ENCODE measurements at places on chromosomes 6 and 20. TPM values are rescaled to one million over a fixed set of nuclear protein-coding genes. Genes with fewer than 3 reads are reported as not detected.

The DDX43 gene
- total RNA-seq = 1.6 TPM

GRCh38 chr6:170062209-170062914, 228.5 kb downstream of the DLL1 start:
- DNase-seq = no peak

- no peak for DNase-seq
Measured at GRCh38 chr20:33828967-33829560, 17.9 kb downstream of the CHMP4B start.

GRCh38 chr20:53599910-53600632, 6.4 kb upstream of the ZNF217 start:
- DNase-seq = no peak

DNA sequence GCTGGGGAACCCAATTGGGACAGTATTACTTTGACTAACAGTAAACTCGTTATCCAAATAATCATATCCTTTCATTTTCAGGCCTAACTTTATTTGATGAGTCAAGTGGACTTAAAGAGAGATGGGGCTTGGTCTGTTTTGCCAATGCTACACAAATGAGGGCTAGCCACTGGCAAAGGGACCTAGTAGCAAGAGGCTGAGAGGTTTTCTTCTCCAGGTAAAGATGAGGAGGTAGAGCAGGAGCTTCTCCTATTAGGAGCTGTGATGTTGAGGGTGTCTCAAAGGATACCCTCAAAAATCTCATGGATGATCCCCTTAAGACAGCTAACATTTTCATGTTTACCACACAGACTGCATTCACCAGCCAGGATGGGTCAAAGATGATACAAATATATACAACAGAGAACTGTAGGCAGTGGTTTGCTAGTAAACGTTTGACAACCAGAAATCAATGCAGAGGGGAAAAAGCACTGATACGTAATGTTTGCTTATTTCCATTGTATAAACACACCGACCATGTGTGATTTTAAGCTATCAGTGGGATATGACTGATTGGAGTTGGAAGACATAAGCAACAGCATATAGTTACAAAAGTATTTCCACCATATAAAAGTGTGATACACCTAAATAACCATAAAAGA, 153.3 kb downstream of the IBTK start:
- no peak for DNase-seq

DNA sequence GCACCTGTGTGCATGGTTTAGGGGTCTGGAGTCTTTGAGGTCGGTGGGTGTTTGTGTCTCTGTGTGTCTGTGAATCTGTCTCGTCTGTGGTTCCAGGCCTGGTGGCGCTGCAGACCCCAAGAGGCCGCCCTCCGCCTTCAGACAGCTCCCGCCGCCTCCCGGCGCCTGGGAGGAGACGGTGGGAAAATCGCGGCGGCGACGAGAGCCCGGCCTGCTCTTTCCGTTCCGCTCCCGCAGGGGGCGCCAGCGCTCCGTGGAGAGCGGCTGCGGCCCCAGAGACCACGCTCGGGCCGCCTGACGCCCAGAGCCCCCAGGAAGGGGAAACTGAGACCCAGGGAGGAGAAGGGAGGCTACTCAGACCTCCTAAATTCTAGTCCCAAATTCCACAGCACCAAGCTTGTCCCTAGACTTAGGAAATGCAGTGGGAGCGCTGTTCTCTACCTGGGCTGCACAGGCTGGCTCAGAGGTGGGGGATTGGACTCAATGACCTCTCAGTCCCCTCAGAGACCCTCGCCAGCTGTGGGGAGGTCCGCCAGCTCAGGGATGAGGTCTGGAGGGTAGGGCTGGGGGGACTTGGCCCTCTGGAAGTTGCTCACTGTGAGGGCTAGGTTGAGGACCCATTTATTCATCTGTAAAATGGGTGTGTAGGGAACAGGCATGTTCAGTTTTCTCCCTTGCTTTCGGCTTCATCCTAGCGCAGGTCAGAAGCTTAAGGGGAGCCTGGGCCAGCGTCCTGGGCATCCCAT, 36.9 kb upstream of the BLCAP start:
- DNase-seq = peak; percentile 58

The NR2E1 gene
- not detected for total RNA-seq

- DNase-seq = no peak
Measured at GRCh38 chr6:26319405-26320128, 45.4 kb upstream of the BTN3A2 start.

The C20orf141 gene
- not detected for total RNA-seq

DNA sequence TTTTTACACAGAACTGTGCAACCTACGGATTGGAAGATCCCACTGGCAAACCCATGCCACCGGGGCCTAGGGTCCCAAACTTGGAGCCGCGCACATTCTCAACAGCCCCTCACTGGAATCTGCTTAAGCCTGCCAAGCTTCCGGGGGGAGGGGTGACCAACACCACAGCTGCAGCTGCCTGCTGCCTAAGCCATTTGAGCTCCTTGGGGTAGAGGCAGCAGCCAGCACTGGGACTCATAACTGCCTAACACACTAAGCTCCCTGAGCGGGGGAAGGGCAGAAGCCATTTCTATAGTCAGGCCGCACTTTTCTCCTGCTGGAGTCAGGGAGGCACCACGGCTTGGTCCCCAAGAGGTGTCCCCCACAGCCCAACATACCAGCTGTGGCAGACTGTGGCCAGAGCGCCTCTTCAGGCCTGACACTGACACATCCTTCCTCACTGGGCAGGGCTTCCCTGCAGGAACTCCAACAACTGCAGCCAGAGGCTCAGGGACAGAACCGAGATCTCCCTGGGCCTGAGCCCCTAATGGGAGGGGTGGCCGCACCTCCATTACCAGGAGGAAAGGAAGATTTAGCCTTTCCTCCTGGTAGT, 270.3 kb upstream of the ECI2 start:
- no peak for DNase-seq

The FAXC gene
- not detected for total RNA-seq

The POM121L2 gene
- not detected for total RNA-seq

DNA sequence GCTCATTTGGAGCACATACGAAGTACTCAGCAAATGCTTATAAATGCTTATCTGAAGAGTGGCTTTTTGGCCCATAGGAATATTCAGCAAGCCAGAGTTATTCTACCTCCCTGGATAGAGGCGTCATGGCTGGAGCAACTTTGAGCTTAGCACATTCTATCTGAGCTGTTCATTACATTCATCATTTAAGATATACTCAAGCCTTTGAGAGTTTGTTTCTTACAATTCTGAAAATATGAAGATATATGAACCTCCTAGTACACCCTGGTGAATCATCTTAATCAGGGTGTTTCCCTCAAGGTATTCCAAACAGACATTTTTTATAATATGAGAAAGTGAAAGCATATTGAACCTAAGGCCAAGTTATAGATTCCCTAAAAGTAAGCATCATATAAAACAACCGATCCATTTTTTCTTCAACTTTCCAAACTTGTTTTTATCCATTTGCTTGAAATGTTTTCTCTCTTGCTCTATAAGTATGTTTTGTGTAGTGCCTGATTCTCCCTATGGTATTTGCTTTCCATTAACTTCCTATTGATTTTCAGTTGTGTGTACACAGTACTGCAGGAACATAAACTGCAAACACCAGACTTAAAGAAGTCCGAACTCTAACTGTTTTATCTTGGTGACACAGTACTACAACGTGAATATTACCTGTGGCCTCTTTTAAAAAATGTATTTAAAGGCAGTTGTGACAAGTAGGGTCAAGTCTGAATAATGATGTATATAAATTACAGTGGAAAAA, 139.7 kb upstream of the PTPRK start:
- no peak for DNase-seq

The GPLD1 gene
- total RNA-seq = 7.3 TPM

GRCh38 chr20:9179193-9179802, 110.4 kb downstream of the PLCB4 start:
- DNase-seq = no peak

The C6orf118 gene
- not detected for total RNA-seq

GRCh38 chr6:69601132-69601531, 195.7 kb downstream of the LMBRD1 start:
- DNase-seq = no peak

The KIF25 gene
- not detected for total RNA-seq

GRCh38 chr6:84013931-84014330, 19.6 kb upstream of the MRAP2 start:
- no peak for DNase-seq

GRCh38 chr6:43932259-43933147, 162.5 kb downstream of the VEGFA start:
- no peak for DNase-seq

The RIN2 gene
- 0.46 TPM for total RNA-seq

The HNF4A gene
- total RNA-seq = not detected

GRCh38 chr20:8076306-8077136, 55.5 kb upstream of the PLCB1 start:
- DNase-seq = no peak

The HLA-G gene
- total RNA-seq = 5.4 TPM

The FNDC1 gene
- not detected for total RNA-seq

- no peak for DNase-seq
Measured at GRCh38 chr6:3631877-3632276, 119.6 kb downstream of the PXDC1 start.

The RAB44 gene
- total RNA-seq = 0.20 TPM

- no peak for DNase-seq
Measured at GRCh38 chr6:108163267-108163643, 2.6 kb upstream of the NR2E1 start.

DNA sequence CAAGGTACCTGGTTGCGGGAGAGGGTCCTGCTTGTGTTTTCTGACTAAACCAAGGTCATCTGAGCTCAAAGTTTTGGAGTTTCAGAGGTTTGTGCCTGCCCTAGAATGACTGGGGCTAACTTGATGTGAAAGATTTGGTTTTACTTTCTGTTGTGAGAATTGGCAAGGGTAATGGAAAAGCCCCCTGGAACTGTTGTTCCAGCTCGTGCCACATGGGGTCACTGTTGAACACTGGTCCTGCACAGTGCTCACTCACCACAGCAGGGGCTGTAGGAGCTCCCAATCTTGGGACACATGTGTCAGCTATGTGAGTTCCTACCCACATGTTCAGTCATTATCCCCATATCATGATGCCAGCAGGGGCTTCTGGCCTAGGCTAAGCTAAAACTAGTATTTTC, 6.5 kb downstream of the TGM6 start:
- no peak for DNase-seq

DNA sequence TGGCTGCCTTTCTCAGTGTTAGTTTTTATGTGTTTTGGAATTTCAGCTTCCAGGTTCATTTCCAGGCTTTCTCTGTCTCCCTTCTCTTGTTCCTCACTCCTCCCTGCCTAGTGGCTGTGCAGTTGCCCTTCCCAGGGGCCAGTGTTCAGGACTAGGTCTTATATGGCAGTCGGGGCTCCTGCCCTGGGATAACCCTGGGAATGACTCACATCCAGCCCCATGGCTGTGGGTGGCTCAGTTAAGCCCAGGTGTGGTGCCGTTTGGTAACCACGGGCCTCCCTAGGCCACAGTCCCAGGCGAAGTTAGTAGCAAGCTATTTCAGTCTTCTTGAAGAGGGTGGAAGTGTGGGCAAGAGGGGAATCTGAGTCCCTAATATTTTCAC, 57.4 kb upstream of the DDR1 start:
- no peak for DNase-seq

- DNase-seq = no peak
Measured at GRCh38 chr20:199996-200395, 10.5 kb upstream of the DEFB128 start.

The LBP gene
- total RNA-seq = not detected

- DNase-seq = no peak
Measured at GRCh38 chr6:100488244-100488643, 23.5 kb upstream of the SIM1 start.

DNA sequence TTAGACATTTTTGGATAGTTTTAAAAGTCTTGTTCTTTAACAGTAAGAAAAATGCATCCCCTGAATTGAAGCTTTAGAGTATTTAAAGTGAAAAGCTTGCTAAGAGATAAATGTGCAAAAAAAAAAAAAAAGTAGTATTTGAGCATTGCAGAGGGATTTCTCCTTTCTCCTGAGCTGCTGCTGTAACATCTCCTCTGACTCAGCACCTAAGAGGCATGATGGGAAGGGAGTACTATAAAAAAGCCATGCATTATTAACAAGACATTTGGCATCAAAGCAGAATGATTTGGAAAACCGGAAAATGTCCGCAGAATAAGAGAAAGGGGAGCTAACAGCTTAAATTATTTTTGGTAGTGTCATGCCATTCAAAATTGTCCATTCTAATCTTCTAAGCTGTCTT, 27.9 kb downstream of the B4GALT5 start:
- DNase-seq = no peak

The IL17F gene
- not detected for total RNA-seq

DNA sequence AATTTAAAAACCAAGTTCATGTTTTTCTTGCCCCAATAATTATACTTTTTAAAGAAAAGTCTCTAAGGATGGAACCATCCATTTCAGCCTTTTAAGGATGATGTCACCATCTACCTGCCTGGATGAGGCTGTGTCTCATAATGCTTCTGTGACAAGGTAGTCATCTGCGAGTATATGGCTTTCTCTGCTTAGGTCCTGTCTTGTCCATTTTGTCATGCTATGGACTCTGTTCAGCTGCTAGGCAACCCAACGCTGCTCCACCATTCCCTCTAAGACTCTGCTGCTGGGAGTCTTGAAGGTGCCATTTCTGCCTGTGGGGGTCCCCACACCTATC, 459.8 kb upstream of the RUNX2 start:
- DNase-seq = no peak

The SGK2 gene
- 1.1 TPM for total RNA-seq

The TMEM244 gene
- not detected for total RNA-seq

GRCh38 chr20:19588732-19589131, 169.3 kb upstream of the RIN2 start:
- DNase-seq = no peak

GRCh38 chr6:17984812-17985670, 2.4 kb downstream of the KIF13A start:
- no peak for DNase-seq

- DNase-seq = no peak
Measured at GRCh38 chr20:2729251-2729713, 36.7 kb downstream of the EBF4 start.

The TPD52L2 gene
- total RNA-seq = 36.7 TPM

The BPIFB2 gene
- total RNA-seq = not detected

GRCh38 chr6:12605888-12606345, 110.7 kb upstream of the PHACTR1 start:
- no peak for DNase-seq

GRCh38 chr6:13201336-13201735, 127.0 kb downstream of the TBC1D7 start:
- DNase-seq = no peak

The CAPN11 gene
- total RNA-seq = not detected

GRCh38 chr6:41182069-41183034, 18.6 kb downstream of the TREML2 start:
- no peak for DNase-seq

DNA sequence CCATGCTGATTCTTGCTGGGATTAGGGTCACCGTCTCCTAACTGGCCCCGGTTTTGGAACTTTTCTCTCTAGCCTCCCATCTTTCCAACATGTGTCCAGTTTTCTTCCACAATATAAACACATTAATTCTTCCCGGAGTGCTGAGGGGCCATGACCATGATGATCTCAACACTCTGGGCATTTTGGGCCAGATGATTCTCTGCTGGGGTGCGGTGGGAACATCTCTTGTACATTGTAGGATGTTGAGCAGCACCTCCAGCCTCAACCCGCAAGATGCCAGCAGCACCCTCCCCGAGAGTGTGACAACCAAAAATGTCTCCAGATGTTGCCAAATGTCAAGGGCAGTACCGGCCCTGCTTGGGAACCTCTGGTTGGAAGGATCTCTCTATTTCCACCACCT, 164.8 kb downstream of the TFAP2C start:
- DNase-seq = no peak

- no peak for DNase-seq
Measured at GRCh38 chr6:132443206-132443605, 41.9 kb upstream of the MOXD1 start.

GRCh38 chr20:2397091-2397490, 16.4 kb downstream of the TGM6 start:
- no peak for DNase-seq

Data from activated B cell treated with CpG ODN at 0.5 μM for 24 hours (primary cell).